ENCODE measurements at places on chromosomes 7 and 10. TPM values are rescaled to one million over a fixed set of nuclear protein-coding genes. Genes with fewer than 3 reads are reported as not detected.

Gene HOXA3
- 23.2 TPM for total RNA-seq

Gene TAC1
- total RNA-seq = 1.7 TPM

Gene TLL2
- 0.34 TPM for total RNA-seq

Gene PITX3
- total RNA-seq = not detected

Gene TFEC
- 0.89 TPM for total RNA-seq

Gene DGKB
- 0.06 TPM for total RNA-seq

Gene SLC25A28
- total RNA-seq = 35.7 TPM

Gene MRLN
- not detected for total RNA-seq

Gene RSPH10B2
- total RNA-seq = not detected

Gene CCL26
- 0.78 TPM for total RNA-seq

Gene ASZ1
- not detected for total RNA-seq

Gene VAX1
- total RNA-seq = not detected

Gene ATRNL1
- 9.0 TPM for total RNA-seq

Gene MMRN2
- 7.8 TPM for total RNA-seq

Gene CCNJ
- 5.9 TPM for total RNA-seq

Gene PSD
- total RNA-seq = 26.1 TPM

Gene PDE6C
- total RNA-seq = not detected

Gene SFTPA1
- total RNA-seq = not detected

Gene RBM17
- 71.7 TPM for total RNA-seq

Gene LRRD1
- total RNA-seq = not detected

Gene CPVL
- total RNA-seq = 4.7 TPM

Gene PNLIPRP2
- total RNA-seq = 10.7 TPM

Gene HYAL4
- total RNA-seq = not detected

Gene PRLHR
- not detected for total RNA-seq

Gene RNF148
- total RNA-seq = 0.25 TPM

Gene SLC18A3
- 0.14 TPM for total RNA-seq
